ENCODE measurements at places on chromosomes 4 and X. TPM values are rescaled to one million over a fixed set of nuclear protein-coding genes. Genes with fewer than 3 reads are reported as not detected.

The GLRB gene
- total RNA-seq = 1.4 TPM

The IDUA gene
- 14.4 TPM for total RNA-seq

The RASSF6 gene
- total RNA-seq = 0.98 TPM

The LARP1B gene
- 12.7 TPM for total RNA-seq

The SORBS2 gene
- 0.30 TPM for total RNA-seq

The SOD3 gene
- total RNA-seq = not detected
